ENCODE measurements at places on chromosomes 7 and 10.

DNA sequence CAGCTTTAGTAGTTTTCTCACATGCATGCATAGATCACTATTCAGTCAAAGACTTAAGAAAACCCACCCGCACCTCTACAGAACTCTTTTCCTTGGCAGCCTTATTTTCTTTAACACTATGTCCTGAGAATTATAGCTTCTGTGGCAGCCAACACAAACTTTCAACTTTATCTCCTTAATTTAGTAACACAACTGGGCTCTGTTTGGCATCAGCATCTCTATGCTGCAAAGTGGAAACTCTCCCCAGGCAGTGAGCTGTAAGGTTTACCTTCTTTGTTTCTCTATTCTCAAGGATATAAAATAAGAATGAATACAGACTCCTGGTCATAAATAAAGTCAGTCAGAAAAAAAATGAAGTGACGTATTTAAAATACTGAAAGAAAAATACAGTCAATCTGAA lies 115.2 kb upstream of the PPP1R9A start:
- no peaks in the 10 kb centered on the region for H3K36me3 ChIP-seq
- H3K27me3 ChIP-seq: no peaks in the 10 kb centered on the region
- no peak for DNase-seq

- H3K4me1 ChIP-seq: no peaks in the 10 kb centered on the region
- no peak for DNase-seq
- H3K36me3 ChIP-seq: no peaks in the 10 kb centered on the region
- peaks cover 4% of the 10 kb centered on the region for H3K27me3 ChIP-seq
- H3K27ac ChIP-seq: no peak overlapping the region
These were observed 231.2 kb downstream of the PTPRN2 start for GRCh38 chr7:158356454-158356853.

- H3K36me3 ChIP-seq: no peaks in the 10 kb centered on the region
- DNase-seq: no peak
- H3K27me3 ChIP-seq: peaks cover 6% of the 10 kb centered on the region
- no peaks in the 10 kb centered on the region for H3K4me1 ChIP-seq
- H3K4me3 ChIP-seq: no peak overlapping the region
- no peak overlapping the region for H3K27ac ChIP-seq
These were observed 3.7 kb upstream of the CYP3A43 start for GRCh38 chr7:99824091-99824490.

- DNase-seq: no peak
- peaks cover 2% of the 10 kb centered on the region for H3K27me3 ChIP-seq
- no peak overlapping the region for H3K27ac ChIP-seq
- H3K4me1 ChIP-seq: no peaks in the 10 kb centered on the region
These were observed 657.6 kb downstream of the LRMDA start for GRCh38 chr10:76088980-76089379.

- no peaks in the 10 kb centered on the region for H3K4me1 ChIP-seq
- H3K4me3 ChIP-seq: no peak overlapping the region
- H3K27ac ChIP-seq: no peak overlapping the region
- H3K36me3 ChIP-seq: no peaks in the 10 kb centered on the region
These were observed 493.4 kb downstream of the TNS3 start for GRCh38 chr7:47088329-47089067.

DNA sequence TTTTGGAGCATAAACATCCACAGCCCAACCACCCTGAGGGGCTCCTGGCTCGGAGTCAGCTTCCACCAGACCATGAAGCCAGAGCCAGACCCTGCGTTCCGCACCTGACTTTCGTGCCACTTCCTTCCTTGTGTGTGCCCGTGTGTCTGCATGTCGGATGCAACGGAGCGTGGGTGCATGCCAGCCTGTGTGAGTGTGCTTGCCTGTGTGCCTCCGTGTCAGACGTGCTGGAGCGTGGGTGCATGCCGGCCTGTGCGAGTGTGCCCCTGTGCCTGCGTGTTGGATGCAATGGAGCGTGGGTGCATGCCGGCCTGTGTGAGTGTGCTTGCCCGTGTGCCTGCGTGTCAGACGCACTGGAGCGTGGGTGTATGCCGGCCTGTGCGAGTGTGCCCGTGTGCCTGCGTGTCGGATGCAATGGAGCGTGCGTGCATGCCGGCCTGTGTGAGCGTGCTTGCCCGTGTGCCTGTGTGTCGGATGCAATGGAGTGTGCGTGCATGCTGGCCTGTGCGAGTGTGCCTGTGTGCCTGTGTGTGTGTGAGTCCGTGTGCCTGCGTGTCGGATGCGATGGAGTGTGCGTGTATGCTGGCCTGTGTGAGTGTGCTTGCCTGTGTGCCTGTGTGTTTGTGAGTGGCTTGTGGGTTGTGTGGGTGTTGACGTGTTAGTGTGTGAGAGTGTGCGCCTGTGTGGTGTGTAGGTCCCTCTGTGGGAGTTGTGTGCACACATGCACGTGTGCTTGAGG lies 28.1 kb upstream of the KNDC1 start:
- H3K27me3 ChIP-seq: no peaks in the 10 kb centered on the region
- H3K27ac ChIP-seq: no peak overlapping the region
- DNase-seq: no peak
- no peak overlapping the region for H3K4me3 ChIP-seq
- no peaks in the 10 kb centered on the region for H3K36me3 ChIP-seq
- H3K4me1 ChIP-seq: no peaks in the 10 kb centered on the region

DNA sequence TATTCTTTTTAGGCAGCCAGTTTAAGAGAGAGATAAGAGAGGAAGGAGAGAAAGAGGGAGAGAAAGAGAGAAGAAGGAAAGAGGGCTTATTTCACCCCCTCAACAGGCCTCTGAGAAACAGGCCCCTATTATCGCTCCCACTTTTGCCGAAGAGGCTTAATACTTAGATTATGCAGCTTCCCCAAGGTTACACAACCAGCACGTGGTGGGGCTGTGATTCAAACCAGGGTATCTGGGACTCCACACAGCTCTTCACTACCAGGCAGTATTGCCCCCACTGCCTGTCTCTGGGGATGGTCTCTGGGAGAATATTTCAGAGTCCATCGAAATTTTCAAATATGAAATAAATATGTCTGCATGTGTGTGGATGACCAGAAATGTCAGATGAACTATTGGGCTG lies 3.0 kb downstream of the GIMAP1 start:
- peaks cover 66% of the 10 kb centered on the region for H3K4me1 ChIP-seq
- peak overlapping the region; percentile 99 for H3K27ac ChIP-seq
- no peaks in the 10 kb centered on the region for H3K27me3 ChIP-seq
- H3K4me3 ChIP-seq: no peak overlapping the region
- no peak for DNase-seq

- no peaks in the 10 kb centered on the region for H3K36me3 ChIP-seq
- no peak overlapping the region for H3K4me3 ChIP-seq
- peaks cover 45% of the 10 kb centered on the region for H3K4me1 ChIP-seq
- peak overlapping the region; percentile 40 for H3K27ac ChIP-seq
- peak; percentile 90 for DNase-seq
These were observed 27.0 kb downstream of the CALML3 start for GRCh38 chr10:5551531-5552375.

DNA sequence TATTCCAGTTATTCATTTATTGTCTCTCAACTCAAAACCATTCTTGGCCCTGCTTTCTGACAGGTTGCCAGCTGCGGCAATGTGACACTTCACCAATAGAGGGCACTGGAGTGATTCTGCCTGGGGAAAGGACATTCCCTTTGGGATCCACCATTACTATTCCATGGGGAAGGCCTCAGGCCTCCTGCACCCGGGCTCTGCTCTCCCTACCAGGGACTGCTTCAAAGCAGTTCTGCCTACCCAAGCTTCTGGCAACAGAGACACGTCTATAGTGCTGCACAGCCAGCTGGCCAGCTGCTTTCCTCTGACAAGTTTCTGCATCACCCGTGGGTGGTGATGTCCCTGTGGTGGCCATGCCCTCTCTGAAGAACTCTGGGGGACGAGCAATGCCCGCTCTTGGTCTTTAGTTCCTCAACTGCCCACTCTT lies 163.8 kb downstream of the ELMO1 start:
- DNase-seq: peak; percentile 62
- peak overlapping the region; percentile 8 for H3K27ac ChIP-seq
- H3K27me3 ChIP-seq: no peaks in the 10 kb centered on the region
- H3K36me3 ChIP-seq: peaks cover 20% of the 10 kb centered on the region
- no peak overlapping the region for H3K4me3 ChIP-seq
- H3K4me1 ChIP-seq: peaks cover 47% of the 10 kb centered on the region

- no peaks in the 10 kb centered on the region for H3K36me3 ChIP-seq
- DNase-seq: no peak
- no peak overlapping the region for H3K27ac ChIP-seq
- H3K4me1 ChIP-seq: no peaks in the 10 kb centered on the region
- H3K27me3 ChIP-seq: no peaks in the 10 kb centered on the region
These were observed 75.4 kb downstream of the PROSER2 start for GRCh38 chr10:11898372-11899066.

- H3K27ac ChIP-seq: no peak overlapping the region
- H3K4me1 ChIP-seq: no peaks in the 10 kb centered on the region
- DNase-seq: no peak
- H3K36me3 ChIP-seq: peaks cover 10% of the 10 kb centered on the region
- no peaks in the 10 kb centered on the region for H3K27me3 ChIP-seq
These were observed 24.7 kb downstream of the NOD1 start for GRCh38 chr7:30453921-30454320.

- H3K27ac ChIP-seq: no peak overlapping the region
- peaks cover 2% of the 10 kb centered on the region for H3K27me3 ChIP-seq
These were observed 104.9 kb downstream of the PPP1R17 start for GRCh38 chr7:31791881-31792280.

GRCh38 chr10:123772645-123773508 lies 106.7 kb downstream of the GPR26 start:
- H3K4me3 ChIP-seq: peak overlapping the region; percentile 67
- H3K36me3 ChIP-seq: peaks cover 8% of the 10 kb centered on the region
- H3K27ac ChIP-seq: peak overlapping the region; percentile 78
- peak; percentile 26 for DNase-seq
- H3K4me1 ChIP-seq: peaks cover 2% of the 10 kb centered on the region
- peaks cover 27% of the 10 kb centered on the region for H3K27me3 ChIP-seq

- no peaks in the 10 kb centered on the region for H3K27me3 ChIP-seq
- H3K4me3 ChIP-seq: no peak overlapping the region
- H3K36me3 ChIP-seq: no peaks in the 10 kb centered on the region
- DNase-seq: no peak
These were observed 56.8 kb downstream of the ZRANB1 start for GRCh38 chr10:124998624-124999291.

- no peaks in the 10 kb centered on the region for H3K4me1 ChIP-seq
- H3K27ac ChIP-seq: no peak overlapping the region
- no peak for DNase-seq
- peaks cover 13% of the 10 kb centered on the region for H3K27me3 ChIP-seq
- no peak overlapping the region for H3K4me3 ChIP-seq
- H3K36me3 ChIP-seq: no peaks in the 10 kb centered on the region
These were observed 68.9 kb upstream of the AMPH start for GRCh38 chr7:38700116-38700515.

GRCh38 chr10:46306516-46307184 lies 19.9 kb downstream of the ANTXRL start:
- H3K36me3 ChIP-seq: no peaks in the 10 kb centered on the region
- no peak overlapping the region for H3K27ac ChIP-seq
- H3K4me3 ChIP-seq: no peak overlapping the region
- no peaks in the 10 kb centered on the region for H3K27me3 ChIP-seq

- no peaks in the 10 kb centered on the region for H3K27me3 ChIP-seq
- peaks cover 77% of the 10 kb centered on the region for H3K4me1 ChIP-seq
- DNase-seq: no peak
- peak overlapping the region; percentile 15 for H3K27ac ChIP-seq
- H3K4me3 ChIP-seq: no peak overlapping the region
- H3K36me3 ChIP-seq: peaks cover 23% of the 10 kb centered on the region
These were observed 7.2 kb downstream of the NFE2L3 start for GRCh38 chr7:26159243-26159642.

DNA sequence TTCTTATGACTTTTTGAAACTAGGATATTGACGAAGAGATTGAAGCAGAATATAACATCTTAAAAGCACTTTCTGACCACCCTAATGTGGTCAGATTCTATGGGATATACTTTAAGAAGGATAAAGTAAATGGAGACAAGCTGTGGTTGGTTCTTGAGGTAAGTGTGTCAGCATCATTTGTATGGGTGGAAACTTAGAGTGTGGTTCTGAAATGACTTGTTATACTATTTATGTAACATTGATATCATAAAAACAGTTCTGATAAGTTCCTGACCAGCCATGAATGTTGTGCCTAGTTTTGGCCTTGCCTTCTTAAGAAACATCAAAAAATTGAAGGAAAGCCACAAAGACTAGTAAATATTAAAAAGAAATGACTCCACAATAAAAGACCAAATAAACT lies 20.8 kb downstream of the MYO3A start:
- no peaks in the 10 kb centered on the region for H3K36me3 ChIP-seq
- no peak overlapping the region for H3K4me3 ChIP-seq
- DNase-seq: no peak
- H3K27ac ChIP-seq: no peak overlapping the region

GRCh38 chr7:21293771-21294170 lies 134.1 kb upstream of the SP4 start:
- H3K27me3 ChIP-seq: no peaks in the 10 kb centered on the region
- H3K4me3 ChIP-seq: no peak overlapping the region
- H3K27ac ChIP-seq: no peak overlapping the region
- H3K36me3 ChIP-seq: no peaks in the 10 kb centered on the region

- peak overlapping the region; percentile 23 for H3K4me3 ChIP-seq
- peaks cover 27% of the 10 kb centered on the region for H3K27me3 ChIP-seq
- H3K4me1 ChIP-seq: peaks cover 12% of the 10 kb centered on the region
- H3K27ac ChIP-seq: no peak overlapping the region
- DNase-seq: no peak
These were observed 33.0 kb upstream of the RNF32 start for GRCh38 chr7:156607332-156608172.

GRCh38 chr7:27312820-27313219 lies 70.2 kb downstream of the EVX1 start:
- no peak overlapping the region for H3K4me3 ChIP-seq
- H3K27ac ChIP-seq: no peak overlapping the region
- no peak for DNase-seq
- peaks cover 29% of the 10 kb centered on the region for H3K27me3 ChIP-seq
- H3K4me1 ChIP-seq: no peaks in the 10 kb centered on the region

DNA sequence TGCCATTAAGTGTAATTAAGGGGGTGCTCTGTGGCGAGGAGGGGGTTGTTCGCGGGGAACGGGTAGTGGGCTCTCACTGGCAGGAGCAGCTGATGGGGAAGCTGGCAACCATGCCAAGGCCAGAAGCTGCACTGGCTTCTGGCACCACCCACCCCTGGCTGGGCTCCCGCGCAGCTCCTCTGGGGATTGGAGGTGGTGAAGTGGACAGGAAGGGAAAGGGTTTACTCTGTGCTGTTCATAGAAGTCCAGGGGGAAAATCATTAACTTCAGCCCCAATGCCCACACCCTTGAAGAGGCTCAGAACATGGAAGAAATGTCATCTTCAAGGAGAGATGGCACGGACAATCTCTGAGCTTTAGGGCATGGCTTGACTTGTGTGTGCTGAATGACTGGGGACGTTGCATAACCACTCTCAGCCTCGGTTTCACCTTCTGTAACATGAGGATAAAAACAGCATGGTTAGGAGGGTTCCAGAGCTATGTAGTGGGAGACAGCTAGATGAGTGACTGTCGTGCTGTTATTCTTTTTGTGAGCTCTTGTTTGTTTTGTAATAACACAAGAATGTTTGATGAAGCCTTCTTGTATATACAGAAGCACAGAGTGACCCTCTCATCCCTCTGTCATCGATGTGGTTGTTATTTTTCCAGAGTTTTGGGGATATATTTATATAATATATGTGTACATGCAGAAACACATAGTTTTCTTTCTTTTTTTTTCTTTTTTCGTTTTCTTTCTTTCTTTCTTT lies 29.9 kb downstream of the KAZALD1 start:
- no peak overlapping the region for H3K4me3 ChIP-seq
- no peak for DNase-seq
- peaks cover 28% of the 10 kb centered on the region for H3K27me3 ChIP-seq
- H3K27ac ChIP-seq: no peak overlapping the region
